ENCODE measurements at places on chromosomes 5 and 9.
A peak's percentile ranks its signal among the peaks of the same experiment; 100 is the strongest.

DNA sequence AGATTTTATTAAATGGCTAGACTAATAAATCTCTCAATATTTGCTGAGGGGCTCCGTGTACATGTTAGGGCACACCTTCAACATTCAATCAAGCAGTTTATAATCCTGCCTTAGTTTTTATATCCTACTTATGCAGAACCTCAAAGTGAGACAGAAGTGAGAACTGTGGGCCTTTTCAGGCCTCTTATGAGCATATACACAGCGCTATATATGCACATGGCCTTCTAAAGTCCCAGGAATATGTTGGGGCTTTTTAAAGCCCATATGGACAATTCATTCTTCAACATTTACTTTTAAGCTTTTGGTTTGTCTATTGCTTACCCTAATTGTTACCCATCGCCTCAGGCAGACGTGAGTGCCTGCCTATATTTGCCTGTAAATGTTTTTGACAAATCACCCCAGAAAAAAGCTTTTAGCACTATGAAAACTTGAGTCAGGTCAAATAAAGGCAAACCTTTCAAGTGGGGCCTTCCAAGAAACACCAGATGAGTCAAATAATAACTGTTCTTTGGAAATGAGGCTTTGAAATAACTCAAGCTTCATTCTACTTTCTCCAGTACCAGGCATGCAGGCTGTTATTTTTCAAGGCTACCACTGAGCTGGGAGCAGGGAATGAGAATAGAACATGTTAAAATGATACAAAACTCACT, 58.2 kb downstream of the ESM1 start:
- DNase-seq = no peak
- peaks cover 3% of the 10 kb centered on the region for H3K36me3 ChIP-seq
- H3K4me3 ChIP-seq = no peak overlapping the region
- peaks cover 7% of the 10 kb centered on the region for H3K4me1 ChIP-seq
- H3K27ac ChIP-seq = no peak overlapping the region

- no peak for DNase-seq
- peak overlapping the region; percentile 60 for H3K27ac ChIP-seq
- no peaks in the 10 kb centered on the region for H3K36me3 ChIP-seq
- H3K4me3 ChIP-seq = no peak overlapping the region
- no peaks in the 10 kb centered on the region for H3K27me3 ChIP-seq
Observed at GRCh38 chr9:107547772-107548297, 58.3 kb upstream of the KLF4 start.

DNA sequence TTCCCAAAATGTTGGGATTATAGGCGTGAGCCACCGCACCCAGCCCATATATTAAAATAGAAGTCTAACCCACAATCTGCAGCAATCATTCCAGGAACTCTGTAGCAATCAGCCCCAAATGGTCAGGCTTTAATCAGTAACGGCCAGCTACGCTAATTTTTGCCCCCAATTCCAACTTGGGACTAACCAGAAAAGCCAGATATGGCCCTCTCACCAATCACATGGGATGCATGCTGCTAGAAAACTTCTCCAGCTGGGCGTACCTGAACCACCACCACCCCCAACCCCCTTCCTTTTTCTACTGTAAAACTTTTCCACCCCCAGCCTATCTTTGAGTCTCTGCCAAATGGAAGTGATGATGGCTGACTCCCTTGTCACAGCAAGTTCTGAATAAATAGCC, 4.1 kb downstream of the SUSD1 start:
- no peak overlapping the region for H3K4me3 ChIP-seq
- H3K27ac ChIP-seq = no peak overlapping the region
- H3K27me3 ChIP-seq = peaks cover 8% of the 10 kb centered on the region
- no peak for DNase-seq

DNA sequence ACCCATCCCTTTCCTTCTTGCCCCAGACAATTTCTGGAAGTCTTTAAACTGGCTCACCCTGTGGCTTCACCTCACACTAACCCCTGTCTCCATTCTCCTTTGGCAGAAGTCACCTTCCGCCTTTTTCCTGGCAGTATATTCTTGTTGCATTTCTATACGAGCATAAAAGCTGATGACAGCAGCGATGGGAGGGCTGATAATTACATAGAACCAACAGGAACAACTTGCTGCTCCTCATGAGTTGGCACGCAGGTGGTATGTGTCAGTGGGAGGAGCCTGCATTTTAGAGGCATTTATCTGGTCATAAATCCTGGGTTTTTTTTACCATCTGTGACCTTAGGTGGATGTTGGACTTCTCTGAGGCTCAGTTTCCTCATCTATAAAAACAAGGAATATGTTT, 61.4 kb upstream of the CKMT2 start:
- peaks cover 12% of the 10 kb centered on the region for H3K36me3 ChIP-seq
- DNase-seq = no peak
- no peak overlapping the region for H3K4me3 ChIP-seq
- H3K4me1 ChIP-seq = no peaks in the 10 kb centered on the region
- no peak overlapping the region for H3K27ac ChIP-seq
- no peaks in the 10 kb centered on the region for H3K27me3 ChIP-seq

DNA sequence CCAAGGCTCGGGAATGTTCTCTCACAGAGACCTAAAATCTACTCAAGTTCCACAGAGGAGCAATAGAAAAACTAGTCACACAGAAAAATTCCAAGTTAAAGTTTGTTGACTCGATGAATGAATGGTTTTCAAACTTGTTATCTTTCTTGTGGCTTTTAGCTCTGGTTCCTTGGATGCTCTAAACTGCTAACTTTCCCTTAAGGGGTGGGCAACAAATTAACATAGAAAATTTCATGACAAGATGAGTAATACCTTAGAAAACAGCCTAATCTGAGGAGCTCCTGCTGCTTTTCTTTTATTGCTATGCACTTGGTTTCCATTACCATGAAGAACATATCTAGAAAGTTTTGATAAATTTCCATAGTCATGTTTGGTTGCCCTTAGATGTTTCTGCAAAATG, 100.2 kb upstream of the CCDC112 start:
- peaks cover 5% of the 10 kb centered on the region for H3K27me3 ChIP-seq
- no peaks in the 10 kb centered on the region for H3K36me3 ChIP-seq
- no peak overlapping the region for H3K27ac ChIP-seq

- no peak for DNase-seq
- H3K4me1 ChIP-seq = no peaks in the 10 kb centered on the region
- no peak overlapping the region for H3K4me3 ChIP-seq
- no peak overlapping the region for H3K27ac ChIP-seq
- peaks cover 22% of the 10 kb centered on the region for H3K27me3 ChIP-seq
- no peaks in the 10 kb centered on the region for H3K36me3 ChIP-seq
Observed at GRCh38 chr5:133509742-133510079, 102.6 kb downstream of the FSTL4 start.

DNA sequence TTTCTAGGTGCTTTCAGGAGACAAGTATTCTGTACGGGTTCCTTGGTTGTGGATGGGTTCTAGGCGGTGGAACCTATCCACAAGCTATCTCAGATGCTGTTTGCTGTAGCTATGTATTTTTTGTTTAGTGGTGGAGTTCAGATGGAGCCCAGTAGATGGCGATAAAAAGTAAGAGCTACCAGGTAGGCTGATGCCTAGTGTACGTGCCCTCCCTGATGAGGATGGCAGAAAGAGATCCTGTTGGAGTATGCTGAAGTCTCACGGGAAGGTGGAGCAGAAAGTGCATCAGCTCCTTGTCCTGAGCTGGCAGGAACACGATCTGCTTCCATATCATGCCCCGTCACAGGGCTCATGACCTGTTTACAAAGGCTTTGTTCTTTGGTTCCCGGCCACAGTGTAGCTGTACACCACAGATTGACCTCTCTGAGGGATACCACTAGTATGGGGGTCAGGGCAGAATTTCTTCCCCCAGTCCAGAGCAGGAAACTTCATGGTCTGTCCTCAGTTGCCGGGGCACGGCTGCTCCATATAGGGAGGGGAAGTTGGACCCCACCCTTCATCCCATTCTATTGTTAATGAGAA, 12.6 kb upstream of the UGT3A2 start:
- no peak overlapping the region for H3K4me3 ChIP-seq
- H3K4me1 ChIP-seq = no peaks in the 10 kb centered on the region
- no peak overlapping the region for H3K27ac ChIP-seq
- H3K36me3 ChIP-seq = no peaks in the 10 kb centered on the region
- DNase-seq = no peak
- H3K27me3 ChIP-seq = peaks cover 37% of the 10 kb centered on the region

GRCh38 chr5:10556289-10556807, 7.5 kb upstream of the ANKRD33B start:
- H3K4me3 ChIP-seq = no peak overlapping the region
- peaks cover 25% of the 10 kb centered on the region for H3K27me3 ChIP-seq
- H3K4me1 ChIP-seq = peaks cover 10% of the 10 kb centered on the region
- DNase-seq = no peak
- H3K36me3 ChIP-seq = no peaks in the 10 kb centered on the region
- H3K27ac ChIP-seq = no peak overlapping the region

- H3K27ac ChIP-seq = no peak overlapping the region
- no peak for DNase-seq
- no peaks in the 10 kb centered on the region for H3K36me3 ChIP-seq
Observed at GRCh38 chr5:32722957-32723356, 11.8 kb downstream of the NPR3 start.

- H3K27me3 ChIP-seq = no peaks in the 10 kb centered on the region
- DNase-seq = no peak
- peaks cover 31% of the 10 kb centered on the region for H3K4me1 ChIP-seq
- H3K27ac ChIP-seq = no peak overlapping the region
- no peaks in the 10 kb centered on the region for H3K36me3 ChIP-seq
- H3K4me3 ChIP-seq = no peak overlapping the region
Observed at GRCh38 chr5:68405026-68405684, 189.6 kb downstream of the PIK3R1 start.

GRCh38 chr5:14665101-14665822, 744 bp downstream of the OTULIN start:
- DNase-seq = peak; percentile 47
- peak overlapping the region; percentile 94 for H3K27ac ChIP-seq
- peak overlapping the region; percentile 98 for H3K4me3 ChIP-seq
- H3K27me3 ChIP-seq = no peaks in the 10 kb centered on the region
- H3K36me3 ChIP-seq = peaks cover 58% of the 10 kb centered on the region

- H3K4me3 ChIP-seq = no peak overlapping the region
- H3K36me3 ChIP-seq = no peaks in the 10 kb centered on the region
- H3K27ac ChIP-seq = no peak overlapping the region
- H3K27me3 ChIP-seq = peaks cover under 1% of the 10 kb centered on the region
Observed at GRCh38 chr5:156182174-156182967, 144.6 kb upstream of the SGCD start.

- no peaks in the 10 kb centered on the region for H3K4me1 ChIP-seq
- H3K27ac ChIP-seq = no peak overlapping the region
- H3K36me3 ChIP-seq = no peaks in the 10 kb centered on the region
- peaks cover 32% of the 10 kb centered on the region for H3K27me3 ChIP-seq
- H3K4me3 ChIP-seq = no peak overlapping the region
- no peak for DNase-seq
Observed at GRCh38 chr9:98504298-98505282, 204.1 kb downstream of the GABBR2 start.

GRCh38 chr9:134066913-134067851, 644 bp downstream of the BRD3 start:
- H3K4me3 ChIP-seq = peak overlapping the region; percentile 92
- peaks cover 18% of the 10 kb centered on the region for H3K27me3 ChIP-seq
- H3K4me1 ChIP-seq = peaks cover 40% of the 10 kb centered on the region
- DNase-seq = peak; percentile 66
- H3K36me3 ChIP-seq = peaks cover 12% of the 10 kb centered on the region

- DNase-seq = no peak
- H3K27me3 ChIP-seq = no peaks in the 10 kb centered on the region
- no peak overlapping the region for H3K27ac ChIP-seq
Observed at GRCh38 chr9:80932181-80932580, 757.2 kb downstream of the TLE1 start.

- H3K4me3 ChIP-seq = no peak overlapping the region
- no peaks in the 10 kb centered on the region for H3K27me3 ChIP-seq
- no peaks in the 10 kb centered on the region for H3K36me3 ChIP-seq
- H3K4me1 ChIP-seq = peaks cover 58% of the 10 kb centered on the region
Observed at GRCh38 chr5:98941131-98941883, 12.5 kb upstream of the CHD1 start.

DNA sequence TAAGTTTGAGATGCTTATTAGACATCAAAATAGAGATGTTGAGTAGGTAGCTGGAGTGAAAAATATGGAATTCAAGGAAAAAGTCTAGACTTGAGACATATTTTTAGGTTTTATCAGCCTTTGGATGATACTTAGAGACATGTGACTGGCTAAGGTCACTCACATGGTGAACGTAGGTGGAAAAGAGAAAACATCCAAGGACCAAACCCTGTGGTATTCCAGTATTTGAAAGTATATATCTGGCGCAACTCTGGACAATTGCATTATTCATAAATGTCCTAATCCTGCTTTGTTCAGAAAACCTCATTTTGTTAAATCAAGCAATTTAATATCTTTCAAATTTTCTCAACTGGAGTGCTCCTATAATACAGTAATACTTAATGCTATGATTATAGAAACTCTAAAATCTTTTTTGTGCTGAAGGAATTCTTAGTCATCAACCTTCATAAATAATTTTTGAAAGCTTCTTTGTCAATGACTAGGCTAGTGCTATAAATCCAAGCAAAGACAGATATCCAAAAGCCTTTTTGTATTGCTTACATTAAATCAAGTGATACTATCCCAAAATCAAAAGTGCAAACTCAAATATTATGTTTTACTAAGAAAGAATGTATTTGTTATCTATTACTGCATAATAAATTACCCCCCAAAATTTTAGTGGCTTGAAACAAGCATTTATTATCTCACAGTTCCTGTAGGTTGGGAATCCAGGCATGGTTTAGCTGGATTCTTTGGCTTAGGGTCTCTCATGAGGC, 452.0 kb downstream of the ENC1 start:
- peaks cover 35% of the 10 kb centered on the region for H3K27me3 ChIP-seq
- no peak overlapping the region for H3K4me3 ChIP-seq
- H3K4me1 ChIP-seq = peaks cover 5% of the 10 kb centered on the region
- DNase-seq = no peak
- H3K27ac ChIP-seq = no peak overlapping the region
- H3K36me3 ChIP-seq = no peaks in the 10 kb centered on the region

GRCh38 chr5:168238463-168238862, 53.0 kb upstream of the WWC1 start:
- no peaks in the 10 kb centered on the region for H3K36me3 ChIP-seq
- no peak for DNase-seq
- H3K27me3 ChIP-seq = no peaks in the 10 kb centered on the region
- no peak overlapping the region for H3K4me3 ChIP-seq

DNA sequence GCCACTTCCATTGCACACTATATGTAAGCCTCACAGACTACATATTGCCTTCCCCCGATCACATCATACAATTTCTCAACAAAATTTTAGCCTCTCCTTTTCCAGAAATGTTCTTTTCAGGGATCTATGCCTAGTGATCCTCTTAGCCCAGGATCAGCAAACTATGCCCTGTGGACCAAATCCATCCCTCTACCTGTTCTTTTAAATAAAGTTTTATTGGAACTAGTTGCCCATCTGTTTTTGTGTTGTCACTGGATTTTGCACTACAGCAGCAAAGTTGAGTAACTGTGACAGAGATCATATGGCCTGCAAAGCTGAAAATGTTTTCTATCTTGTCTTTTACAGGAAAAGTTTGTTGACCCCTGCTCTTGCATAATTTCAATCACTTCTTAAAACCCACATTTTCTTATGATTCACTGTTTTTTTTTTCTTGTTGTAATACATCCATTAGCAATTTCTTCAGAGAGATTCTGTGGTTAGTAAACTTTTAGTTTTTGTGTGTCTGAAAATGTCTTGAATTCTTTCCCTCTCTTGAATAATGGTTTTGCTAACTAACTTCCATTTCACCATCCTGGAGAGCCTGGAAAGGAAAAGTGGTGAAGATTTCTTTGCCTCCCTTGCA, 7.1 kb downstream of the TXNDC8 start:
- H3K4me3 ChIP-seq = no peak overlapping the region
- peaks cover 5% of the 10 kb centered on the region for H3K27me3 ChIP-seq
- H3K36me3 ChIP-seq = no peaks in the 10 kb centered on the region
- no peaks in the 10 kb centered on the region for H3K4me1 ChIP-seq
- H3K27ac ChIP-seq = no peak overlapping the region

GRCh38 chr5:134101686-134102439, 12.6 kb upstream of the TCF7 start:
- H3K4me1 ChIP-seq = peaks cover 90% of the 10 kb centered on the region
- H3K36me3 ChIP-seq = no peaks in the 10 kb centered on the region
- no peaks in the 10 kb centered on the region for H3K27me3 ChIP-seq
- DNase-seq = peak; percentile 87
- H3K27ac ChIP-seq = peak overlapping the region; percentile 37

All from activated T-cell treated with anti-CD3 and anti-CD28 coated beads, Interleukin-2, amount 50 U/mL, for 24 hours (primary cell).